Activated CD8-positive, alpha-beta T cell treated with anti-CD3 and anti-CD28 coated beads, Interleukin-2, amount 10 ng/mL, durations not matched to agents 7 days and 5 days (primary cell): ENCODE measurements at places on chromosomes 2 and 18.

- DNase-seq, result no peak
These were observed 42.1 kb upstream of the MRPL19 start for GRCh38 chr2:75604484-75604883.

- peak; percentile 20 for DNase-seq
These were observed 37.7 kb downstream of the INPP4A start for GRCh38 chr2:98482362-98482761.

- peak; percentile 68 for DNase-seq
These were observed 31.1 kb upstream of the INHBB start for GRCh38 chr2:120314690-120315366.

DNA sequence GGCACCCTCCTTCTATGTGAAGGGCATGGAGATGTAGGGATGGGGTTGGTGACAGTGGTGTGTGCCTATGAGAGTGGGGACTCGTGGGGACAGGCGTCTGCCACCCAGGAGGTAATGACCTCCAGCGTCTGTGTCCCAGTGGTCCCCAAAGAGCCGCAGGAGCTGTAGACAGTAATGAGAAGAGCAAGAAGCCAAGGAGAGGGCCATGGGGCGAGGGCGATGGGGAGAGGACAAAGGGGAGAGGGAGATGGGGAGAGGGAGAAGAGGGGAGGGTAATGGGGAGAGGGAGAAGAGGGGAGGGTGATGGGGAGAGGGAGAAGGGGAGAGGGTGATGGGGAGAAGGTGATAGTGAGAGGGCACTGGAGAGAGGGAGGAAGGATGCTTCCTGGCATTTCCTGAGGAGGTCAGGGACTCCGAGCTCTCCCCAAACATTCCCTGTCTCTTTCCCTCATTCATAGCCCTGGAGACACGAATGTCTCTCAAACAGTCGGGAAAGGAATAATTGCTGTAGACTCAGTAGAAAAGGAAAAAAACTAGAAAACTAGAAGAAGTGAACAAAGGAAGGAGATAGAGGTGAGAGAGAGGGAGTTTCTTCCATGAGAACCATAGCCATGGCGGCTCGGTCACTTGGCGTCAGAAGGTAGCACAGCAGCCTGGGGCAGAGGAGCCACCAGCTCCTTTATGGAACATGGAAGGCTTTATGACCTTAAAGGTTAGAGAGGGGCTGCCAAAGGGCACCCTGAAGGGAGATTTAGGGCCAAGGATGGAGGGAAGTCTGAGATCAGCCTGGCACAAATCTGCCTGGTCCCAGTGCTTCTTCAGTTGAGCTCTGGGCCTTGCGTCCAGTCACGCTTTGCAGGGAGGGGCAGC lies 39.5 kb downstream of the PSD4 start:
- DNase-seq, result no peak

DNA sequence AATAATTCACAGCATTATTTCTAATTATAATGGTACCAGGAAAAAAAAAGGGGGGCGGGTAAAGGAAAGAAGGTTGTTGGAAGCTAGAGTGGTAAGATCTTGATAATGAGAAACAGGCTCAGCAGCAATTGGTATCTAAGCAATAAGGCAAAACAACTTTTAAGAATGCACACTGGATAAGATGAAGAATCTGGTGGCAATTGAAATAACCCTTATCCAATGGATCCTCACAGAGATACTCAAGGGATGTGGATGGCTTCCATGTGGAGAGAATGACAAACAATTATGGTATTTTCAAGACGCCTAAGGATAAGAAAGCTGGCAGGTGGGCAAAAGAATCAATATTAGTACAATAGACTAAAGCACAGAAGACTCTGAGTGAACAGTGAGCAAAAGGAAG lies 153.6 kb downstream of the UPP2 start:
- no peak for DNase-seq

- no peak for DNase-seq
These were observed 392.7 kb upstream of the SLC8A1 start for GRCh38 chr2:40844353-40845277.

DNA sequence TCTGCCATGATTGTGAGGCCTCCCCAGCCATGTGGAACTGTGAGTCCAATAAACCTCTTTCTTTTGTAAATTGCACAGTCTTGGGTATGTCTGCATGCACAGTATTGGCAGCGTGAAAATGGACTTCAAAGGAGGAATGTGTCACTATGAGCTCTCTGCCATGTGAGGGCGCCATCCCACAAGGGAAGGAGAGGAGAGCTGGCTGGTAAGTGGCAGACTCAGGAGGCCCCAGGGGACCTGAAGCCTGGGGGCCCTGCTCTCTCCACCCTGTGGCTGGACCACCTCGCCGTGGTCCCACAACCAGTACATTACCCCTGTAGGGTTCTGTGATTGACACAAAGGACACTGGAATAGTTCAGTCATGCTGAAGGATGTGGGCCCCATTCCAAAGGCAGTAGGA lies 122.1 kb downstream of the RPIA start:
- DNase-seq, result no peak

DNA sequence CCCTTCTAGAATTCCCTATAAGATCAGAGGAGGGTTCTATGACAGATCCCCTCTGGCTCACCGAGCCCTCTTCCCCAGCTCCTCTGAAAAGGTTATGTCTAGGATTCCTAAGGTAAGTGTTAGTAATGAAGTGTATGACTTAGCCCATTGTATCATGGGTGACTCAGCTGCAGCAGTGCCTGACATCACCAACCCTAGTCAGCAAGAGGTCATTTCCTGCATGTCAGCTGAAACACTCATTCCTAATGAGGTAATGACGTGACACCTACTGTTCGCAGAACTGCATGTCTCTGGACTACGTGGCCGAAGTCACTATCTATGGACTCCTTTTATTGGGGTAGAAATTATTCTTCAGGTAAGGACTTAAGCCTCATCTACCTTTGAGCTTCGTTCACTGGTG lies 196.1 kb upstream of the MYT1L start:
- no peak for DNase-seq

- no peak for DNase-seq
These were observed 46.9 kb downstream of the CCBE1 start for GRCh38 chr18:59650266-59650820.

GRCh38 chr2:85750587-85751575 lies 2.9 kb upstream of the ATOH8 start:
- peak; percentile 72 for DNase-seq

GRCh38 chr2:240998995-240999791 lies 775 bp downstream of the SNED1 start:
- no peak for DNase-seq
